Heart left ventricle (tissue), 16 donors: ENCODE measurements at places on chromosomes 5 and 9. TPM values are rescaled to one million over a fixed set of nuclear protein-coding genes. Genes with fewer than 3 reads are reported as not detected.

- H3K4me1 ChIP-seq, result no peaks in the 10 kb centered on the region
- H3K36me3 ChIP-seq, result no peaks in the 10 kb centered on the region
- H3K27ac ChIP-seq, result peak overlapping the region; percentile 93
- DNase-seq, result no peak
These were observed 1.9 kb downstream of the HOMER1 start for GRCh38 chr5:79512049-79512448.

DNA sequence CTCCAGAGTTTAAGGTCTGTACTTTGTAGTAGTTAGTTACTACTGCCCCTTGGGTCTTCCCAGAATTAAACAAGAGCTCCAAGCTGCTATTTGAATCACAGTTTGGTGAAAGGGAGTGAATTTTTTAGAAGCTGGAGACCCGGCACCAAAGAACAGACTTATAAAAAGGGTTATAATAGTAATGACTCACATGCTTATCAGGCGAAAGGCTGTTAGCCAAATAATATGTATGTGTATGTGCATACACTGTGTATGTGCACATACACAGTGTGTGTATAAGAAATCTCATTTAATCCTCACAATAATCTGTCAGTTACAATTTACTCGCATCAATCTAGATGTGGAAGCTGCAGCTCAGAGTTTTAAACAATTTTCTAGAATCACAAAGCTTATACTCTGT, 59.5 kb upstream of the ITGA1 start:
- H3K27ac ChIP-seq, result peak overlapping the region; percentile 20
- no peaks in the 10 kb centered on the region for H3K36me3 ChIP-seq
- H3K4me3 ChIP-seq, result no peak overlapping the region
- peaks cover 33% of the 10 kb centered on the region for H3K4me1 ChIP-seq

- H3K27me3 ChIP-seq, result peaks cover 13% of the 10 kb centered on the region
- H3K4me3 ChIP-seq, result no peak overlapping the region
- H3K27ac ChIP-seq, result no peak overlapping the region
- no peaks in the 10 kb centered on the region for H3K36me3 ChIP-seq
- peak; percentile 21 for DNase-seq
These were observed 36.4 kb downstream of the GLT6D1 start for GRCh38 chr9:135602789-135603481.

Gene ALDOB
- 0.36 TPM for total RNA-seq

Gene TNFSF8
- 4.9 TPM for total RNA-seq

DNA sequence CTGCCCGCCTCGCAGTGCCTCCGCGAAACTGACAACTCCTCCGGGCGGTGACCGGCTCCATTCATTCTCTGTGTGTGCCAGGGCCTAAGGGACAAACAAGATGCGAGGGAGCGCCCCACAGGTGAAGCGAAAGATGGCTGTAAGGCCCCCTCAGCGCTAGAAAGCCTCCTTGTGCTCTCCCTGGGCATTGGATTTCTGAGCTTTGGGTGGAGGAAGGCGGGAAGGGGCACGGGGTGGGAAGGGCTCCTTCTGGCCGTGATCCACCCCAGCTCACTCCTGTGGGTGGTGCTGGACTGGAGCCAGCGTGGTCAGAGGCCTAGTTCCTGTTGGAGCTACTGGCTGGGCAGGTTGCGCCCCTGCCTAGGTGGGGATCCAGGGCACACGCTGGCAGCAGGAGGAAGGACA, 943 bp downstream of the GALNT12 start:
- no peaks in the 10 kb centered on the region for H3K36me3 ChIP-seq
- peak overlapping the region; percentile 60 for H3K4me3 ChIP-seq
- peaks cover 5% of the 10 kb centered on the region for H3K4me1 ChIP-seq
- no peak for DNase-seq

DNA sequence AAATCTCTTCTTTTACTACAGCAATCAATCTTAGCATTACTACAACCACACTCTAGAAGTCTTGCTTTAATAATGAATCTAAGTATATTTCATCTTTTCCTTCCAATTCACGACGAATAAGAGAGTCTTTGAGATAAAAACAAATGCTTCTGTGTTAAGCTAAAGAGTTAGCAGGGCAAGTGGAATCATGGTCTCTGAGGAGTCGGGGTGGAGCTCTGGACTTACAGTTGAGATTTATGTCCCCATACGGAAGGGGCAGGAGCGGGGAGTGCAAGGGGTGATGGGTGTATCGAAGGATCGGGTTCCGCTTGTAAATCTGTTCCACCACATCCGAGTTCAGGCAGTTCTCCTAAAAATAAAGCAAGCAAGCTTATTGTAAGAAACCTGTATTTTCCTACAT, 59.0 kb upstream of the RETREG1 start:
- H3K36me3 ChIP-seq, result no peaks in the 10 kb centered on the region
- H3K4me1 ChIP-seq, result no peaks in the 10 kb centered on the region
- H3K4me3 ChIP-seq, result no peak overlapping the region
- H3K27ac ChIP-seq, result no peak overlapping the region
- no peaks in the 10 kb centered on the region for H3K27me3 ChIP-seq

Gene IFNA13
- not detected for total RNA-seq

Gene HMGCR
- 10.8 TPM for total RNA-seq

Gene PCAT7
- not detected for total RNA-seq

DNA sequence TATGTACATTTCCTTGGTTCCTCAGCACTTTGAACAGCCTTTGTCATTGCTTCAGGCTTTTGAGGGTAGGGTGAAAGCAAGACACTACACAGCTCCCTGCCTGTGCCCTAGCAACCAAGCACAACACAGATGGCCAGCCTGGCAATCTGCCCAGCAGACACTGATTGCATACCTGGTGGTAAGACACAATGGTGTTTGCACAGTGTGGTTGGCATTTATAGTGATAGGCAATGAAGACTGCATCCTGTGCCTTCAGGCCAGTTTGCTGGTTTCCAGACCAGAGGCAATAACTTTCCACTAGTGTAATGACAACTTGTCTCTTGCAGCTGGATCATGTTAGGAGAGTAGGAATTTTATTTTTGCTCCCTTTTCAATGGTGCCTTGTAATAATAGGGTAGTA, 144.5 kb upstream of the TNC start:
- no peak overlapping the region for H3K4me3 ChIP-seq
- H3K27ac ChIP-seq, result no peak overlapping the region
- H3K27me3 ChIP-seq, result no peaks in the 10 kb centered on the region
- no peaks in the 10 kb centered on the region for H3K4me1 ChIP-seq

Gene TIMD4
- total RNA-seq, result not detected

Gene GDA
- total RNA-seq, result not detected

Gene ACOT12
- not detected for total RNA-seq

GRCh38 chr5:140611020-140611521, 21.9 kb downstream of the CD14 start:
- H3K27me3 ChIP-seq, result no peaks in the 10 kb centered on the region
- H3K27ac ChIP-seq, result no peak overlapping the region
- no peaks in the 10 kb centered on the region for H3K36me3 ChIP-seq
- H3K4me1 ChIP-seq, result no peaks in the 10 kb centered on the region
- DNase-seq, result no peak

Gene ABO
- 0.91 TPM for total RNA-seq

DNA sequence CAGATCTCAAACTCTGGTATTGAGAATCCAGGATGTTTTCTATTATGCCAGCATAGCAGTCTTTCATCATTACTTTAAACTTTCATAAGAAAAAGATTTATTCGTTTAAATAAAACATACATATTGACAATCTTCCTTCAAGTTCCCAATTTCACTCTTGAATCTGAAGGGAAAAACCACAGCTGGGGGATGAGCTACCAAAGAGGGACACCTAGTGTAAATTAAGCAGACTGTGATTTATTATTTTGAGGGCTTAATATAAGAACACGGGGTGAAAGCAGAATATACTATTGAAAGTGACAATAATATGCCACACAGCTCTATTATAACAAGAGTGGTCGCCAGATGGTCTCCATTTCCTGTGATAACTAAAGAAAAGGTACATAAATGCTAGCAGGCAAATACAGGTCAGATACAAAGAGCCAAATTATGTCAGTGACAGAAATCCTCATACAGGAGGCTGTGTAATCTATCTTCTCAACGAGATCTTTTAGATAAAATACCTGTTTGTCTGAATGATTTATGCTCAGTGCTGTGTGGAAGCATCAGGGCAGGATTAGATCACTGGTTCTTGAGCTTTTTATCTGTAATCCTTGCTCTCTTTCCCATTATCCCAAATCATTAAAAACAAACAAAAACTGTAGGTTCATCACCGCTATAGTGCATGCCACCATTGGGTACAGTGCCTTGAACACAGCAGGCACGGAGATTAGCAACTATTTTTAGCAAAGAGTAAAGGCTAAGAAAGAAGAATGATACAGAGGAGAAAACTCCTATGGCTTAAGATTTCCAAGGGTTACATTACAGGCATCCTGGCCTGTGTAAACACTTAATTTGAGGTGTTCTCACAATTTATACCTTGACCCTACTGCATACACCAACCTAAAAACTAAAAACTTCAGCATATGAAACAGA, 116.6 kb downstream of the DROSHA start:
- no peak overlapping the region for H3K27ac ChIP-seq
- no peaks in the 10 kb centered on the region for H3K27me3 ChIP-seq
- DNase-seq, result no peak
- no peak overlapping the region for H3K4me3 ChIP-seq
- H3K36me3 ChIP-seq, result peaks cover 79% of the 10 kb centered on the region

DNA sequence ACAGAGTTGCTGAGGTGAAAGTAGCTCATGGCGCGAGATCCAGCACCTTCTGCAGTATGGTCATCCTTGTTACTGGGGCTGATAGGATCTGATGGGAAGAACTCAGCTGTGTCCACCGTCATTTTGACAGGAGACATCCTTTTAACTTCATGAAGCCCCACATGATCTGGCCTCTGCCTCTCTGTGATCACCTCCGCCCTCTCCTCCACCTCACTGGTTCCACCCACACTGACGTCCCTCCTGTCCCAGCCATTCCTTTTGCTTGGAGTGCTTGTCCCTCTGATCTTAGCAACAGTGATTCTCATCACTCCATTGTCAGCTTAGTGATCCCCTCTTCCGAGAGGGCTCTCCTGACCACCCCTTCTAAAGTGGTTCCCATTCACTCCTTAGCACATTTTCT, 25.8 kb downstream of the NEUROG1 start:
- DNase-seq, result no peak
- peaks cover 8% of the 10 kb centered on the region for H3K4me1 ChIP-seq
- H3K4me3 ChIP-seq, result no peak overlapping the region
- H3K27ac ChIP-seq, result no peak overlapping the region

DNA sequence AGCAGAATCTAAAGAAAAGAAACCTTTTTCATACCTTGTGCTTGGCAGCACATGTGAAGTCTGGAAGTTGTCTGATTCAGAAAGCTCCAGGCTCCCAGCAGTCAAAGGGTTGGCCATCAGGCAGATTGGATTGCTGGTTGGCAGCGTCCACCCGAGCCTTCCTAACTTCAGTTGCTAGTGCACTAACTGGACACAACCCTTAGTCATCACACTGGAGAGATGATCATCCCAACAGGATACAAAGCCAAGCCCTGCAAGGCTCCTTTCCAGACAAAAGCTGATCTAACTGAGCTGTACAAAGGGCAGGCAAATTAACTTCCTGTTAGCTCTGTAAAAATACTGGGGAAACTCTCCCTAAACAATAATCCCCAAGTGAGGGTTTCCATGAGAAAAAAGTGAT, 185.6 kb downstream of the SNX18 start:
- no peaks in the 10 kb centered on the region for H3K27me3 ChIP-seq
- no peak overlapping the region for H3K4me3 ChIP-seq
- peak overlapping the region; percentile 6 for H3K27ac ChIP-seq
- peak; percentile 65 for DNase-seq
- H3K4me1 ChIP-seq, result peaks cover 17% of the 10 kb centered on the region

- H3K4me1 ChIP-seq, result no peaks in the 10 kb centered on the region
- no peak for DNase-seq
- H3K27me3 ChIP-seq, result no peaks in the 10 kb centered on the region
- H3K4me3 ChIP-seq, result no peak overlapping the region
- peaks cover 8% of the 10 kb centered on the region for H3K36me3 ChIP-seq
- no peak overlapping the region for H3K27ac ChIP-seq
These were observed 45.3 kb upstream of the CACNA1B start for GRCh38 chr9:137832191-137832700.

Gene FGFR4
- total RNA-seq, result 1.3 TPM

GRCh38 chr5:79209505-79209904, 26.4 kb upstream of the JMY start:
- no peak overlapping the region for H3K27ac ChIP-seq
- no peak for DNase-seq
- no peaks in the 10 kb centered on the region for H3K27me3 ChIP-seq

DNA sequence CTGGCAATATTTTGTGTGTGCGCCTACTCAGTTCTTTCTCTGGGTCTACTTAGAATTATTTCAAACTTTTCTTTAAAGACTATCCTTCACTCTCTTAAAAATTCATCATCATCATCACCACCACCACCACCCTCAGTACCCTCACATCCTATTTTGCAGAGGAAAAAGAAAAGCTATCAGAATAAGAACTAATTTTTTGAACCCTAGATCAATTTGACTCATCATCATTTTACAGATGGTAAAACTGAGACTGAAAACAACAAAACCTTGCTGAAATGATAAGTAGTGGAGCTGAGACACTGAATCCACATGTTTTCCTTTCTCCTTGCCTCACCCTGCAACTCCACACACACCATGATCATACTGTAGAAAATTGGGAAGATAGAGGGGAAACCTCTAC, 119.3 kb downstream of the SSBP2 start:
- H3K4me3 ChIP-seq, result no peak overlapping the region
- no peak for DNase-seq
- H3K27ac ChIP-seq, result no peak overlapping the region
- H3K4me1 ChIP-seq, result peaks cover 3% of the 10 kb centered on the region
- H3K36me3 ChIP-seq, result peaks cover 23% of the 10 kb centered on the region
- H3K27me3 ChIP-seq, result no peaks in the 10 kb centered on the region

- DNase-seq, result no peak
- no peaks in the 10 kb centered on the region for H3K36me3 ChIP-seq
- no peaks in the 10 kb centered on the region for H3K27me3 ChIP-seq
- H3K4me3 ChIP-seq, result no peak overlapping the region
- no peak overlapping the region for H3K27ac ChIP-seq
- H3K4me1 ChIP-seq, result peaks cover 7% of the 10 kb centered on the region
These were observed 286.5 kb downstream of the EFNA5 start for GRCh38 chr5:107384256-107384655.

Gene SPINK13
- not detected for total RNA-seq

Gene SPEF2
- total RNA-seq, result 1.5 TPM

DNA sequence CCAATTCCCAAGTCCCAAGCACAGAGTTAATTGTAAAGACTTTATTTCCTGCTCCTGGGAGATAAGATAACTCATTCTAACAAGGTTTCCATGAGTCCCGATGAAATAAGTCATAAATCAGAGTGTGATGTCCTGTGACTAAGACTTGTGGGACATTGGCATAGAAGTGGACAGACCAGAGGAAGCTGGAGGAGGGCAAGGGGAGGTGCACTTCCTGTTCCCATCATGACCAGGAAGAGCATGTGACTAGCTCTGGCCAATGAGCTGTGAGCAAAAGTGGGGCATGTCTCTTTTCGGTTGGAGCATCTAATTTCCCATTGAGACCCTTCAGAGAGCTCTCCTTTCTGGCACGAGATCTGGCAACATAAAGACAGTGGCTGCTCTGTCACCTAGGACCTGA, 100.4 kb downstream of the ZNF354C start:
- no peaks in the 10 kb centered on the region for H3K4me1 ChIP-seq
- H3K36me3 ChIP-seq, result no peaks in the 10 kb centered on the region
- no peaks in the 10 kb centered on the region for H3K27me3 ChIP-seq
- no peak overlapping the region for H3K27ac ChIP-seq
- no peak overlapping the region for H3K4me3 ChIP-seq
- no peak for DNase-seq

GRCh38 chr5:135392256-135392655, 6.8 kb downstream of the MACROH2A1 start:
- no peak overlapping the region for H3K27ac ChIP-seq
- no peaks in the 10 kb centered on the region for H3K27me3 ChIP-seq
- H3K4me3 ChIP-seq, result no peak overlapping the region
- peaks cover 19% of the 10 kb centered on the region for H3K36me3 ChIP-seq

Gene RPL37
- 595 TPM for total RNA-seq
